Stimulated activated CD8-positive, alpha-beta memory T cell treated with anti-CD3 and anti-CD28 coated beads, Interleukin-4, amount 100 ng/mL, for 1 hour (primary cell): ENCODE measurements at places on chromosomes 5 and 9.

DNA sequence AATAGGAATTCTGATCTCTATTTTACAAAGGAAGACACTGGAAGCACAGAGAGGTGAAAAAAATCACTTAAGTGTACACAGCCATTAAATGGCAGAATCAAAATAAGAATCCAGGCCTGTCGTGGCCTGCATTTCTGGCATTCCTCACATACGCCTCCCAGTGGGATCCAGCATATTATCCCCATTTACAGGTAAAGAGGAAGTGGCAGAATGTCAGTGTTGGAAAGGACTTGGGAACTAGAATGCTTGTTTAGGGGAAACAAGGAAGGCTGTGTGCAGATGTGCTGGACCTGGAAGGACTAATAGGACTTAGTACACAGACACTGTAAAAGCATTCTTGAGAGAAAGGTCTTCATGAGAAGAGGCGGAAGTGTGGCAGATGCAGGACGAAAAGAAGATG lies 241.8 kb downstream of the TRIM32 start:
- DNase-seq, result no peak

GRCh38 chr5:169494941-169495548 lies 88.5 kb upstream of the SPDL1 start:
- DNase-seq, result no peak

DNA sequence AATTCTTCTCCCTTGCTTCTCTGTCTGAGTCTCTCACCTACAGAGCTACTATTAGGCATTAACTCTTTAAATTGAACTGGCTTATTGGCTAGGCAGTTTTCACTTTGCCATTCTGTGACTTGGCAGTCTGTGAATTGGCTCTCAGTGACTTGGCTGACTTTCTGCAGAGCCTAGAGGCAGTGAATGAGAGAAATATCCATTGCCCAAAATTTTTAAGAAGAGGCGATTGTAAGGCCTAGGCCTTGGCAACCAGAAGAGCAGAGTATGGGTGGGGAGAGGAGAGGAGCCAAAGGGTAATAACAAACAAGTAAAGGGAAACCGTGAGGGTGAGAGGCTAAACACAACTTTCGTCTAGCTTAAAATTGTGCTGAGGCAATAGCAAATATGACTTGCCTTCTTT lies 176.7 kb downstream of the PRR16 start:
- DNase-seq, result no peak

DNA sequence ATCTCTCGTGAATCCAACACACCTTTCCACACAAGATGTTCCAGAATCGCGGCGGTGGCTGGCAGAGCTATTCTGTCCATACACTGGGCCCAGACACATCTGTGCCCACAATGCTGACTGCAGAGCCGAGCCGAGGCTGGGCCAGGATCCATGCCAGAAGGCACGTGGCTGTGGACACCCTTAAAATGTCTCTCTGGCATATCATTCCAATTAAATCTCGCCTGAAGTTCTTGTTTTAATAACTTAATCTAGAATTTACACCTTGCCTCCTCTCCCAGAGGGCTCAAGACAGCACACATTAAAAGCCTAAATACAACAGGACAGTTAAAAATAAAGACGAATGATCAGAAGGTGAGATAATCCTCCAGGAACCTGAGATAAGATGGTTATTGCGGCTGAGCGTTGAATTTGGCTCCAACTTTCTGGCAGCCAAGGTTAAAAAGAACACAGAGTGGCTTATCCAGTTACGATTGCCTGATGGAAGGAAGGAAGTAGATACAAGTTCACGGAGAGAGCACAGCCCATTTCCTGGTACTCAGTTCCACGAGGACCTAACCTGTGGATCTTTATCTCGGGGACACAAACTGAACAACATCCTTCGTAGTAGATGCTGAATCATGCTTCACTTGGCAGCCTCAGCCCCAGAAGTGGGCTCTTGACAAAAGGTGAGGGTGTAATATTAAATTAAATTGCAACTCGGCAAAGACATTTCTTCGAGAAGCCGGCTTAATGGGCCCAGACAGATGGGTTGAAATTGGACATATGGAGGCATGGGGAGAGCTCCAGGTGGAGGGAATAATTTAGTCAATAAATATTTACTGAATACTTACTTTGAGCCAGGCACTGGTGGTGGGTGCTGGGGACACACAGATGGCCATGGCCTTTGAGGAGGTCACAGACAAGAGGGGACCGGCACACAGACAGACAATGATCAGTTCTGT lies 86.0 kb upstream of the TBC1D2 start:
- no peak for DNase-seq

- no peak for DNase-seq
Observed at GRCh38 chr5:167639273-167639672, 652.2 kb upstream of the WWC1 start.

- DNase-seq, result no peak
Observed at GRCh38 chr5:37308793-37309192, 59.6 kb upstream of the CPLANE1 start.

GRCh38 chr5:5071554-5071953 lies 68.6 kb upstream of the ADAMTS16 start:
- DNase-seq, result no peak

DNA sequence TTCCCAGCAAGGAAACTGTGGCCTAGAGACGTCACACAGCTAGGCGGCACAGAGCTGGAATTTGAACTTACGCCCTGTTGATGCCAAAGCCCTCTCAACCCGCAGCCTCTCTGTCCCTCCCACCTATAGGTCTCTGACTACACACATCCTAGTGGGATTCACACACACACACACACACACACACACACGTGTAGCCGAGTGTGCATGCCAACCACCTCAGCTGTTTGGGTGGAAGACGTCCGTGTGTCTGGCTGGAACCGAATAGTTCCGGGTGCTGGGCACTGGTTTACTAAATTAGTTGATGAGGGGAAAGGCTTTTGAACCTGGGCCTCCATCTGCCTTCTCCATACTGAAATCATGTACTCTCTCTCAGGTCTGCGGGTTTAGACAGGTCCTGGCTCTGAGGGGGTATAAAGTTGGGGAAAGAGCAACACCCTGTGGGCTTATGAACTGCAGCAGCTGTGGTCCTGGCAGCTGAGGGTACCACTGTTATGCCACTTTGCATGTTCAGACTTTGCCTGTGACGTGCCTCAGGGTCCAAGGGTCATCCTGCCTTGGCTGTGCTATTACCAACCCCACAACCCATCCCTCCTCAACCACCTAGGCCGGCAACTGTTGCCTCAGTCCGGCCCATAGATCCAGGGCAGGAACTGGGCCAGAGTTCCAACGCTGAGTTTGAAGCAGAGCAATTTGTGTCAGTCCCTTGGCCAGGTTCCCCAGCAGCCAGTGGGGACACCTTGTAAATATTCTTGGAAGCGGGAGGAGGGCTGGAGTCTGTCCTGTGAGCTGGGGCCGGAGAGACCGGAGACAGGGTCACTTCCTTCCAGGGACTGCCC lies 50.5 kb downstream of the PSD2 start:
- no peak for DNase-seq

- no peak for DNase-seq
Observed at GRCh38 chr5:39379693-39380092, 15.4 kb upstream of the C9 start.

DNA sequence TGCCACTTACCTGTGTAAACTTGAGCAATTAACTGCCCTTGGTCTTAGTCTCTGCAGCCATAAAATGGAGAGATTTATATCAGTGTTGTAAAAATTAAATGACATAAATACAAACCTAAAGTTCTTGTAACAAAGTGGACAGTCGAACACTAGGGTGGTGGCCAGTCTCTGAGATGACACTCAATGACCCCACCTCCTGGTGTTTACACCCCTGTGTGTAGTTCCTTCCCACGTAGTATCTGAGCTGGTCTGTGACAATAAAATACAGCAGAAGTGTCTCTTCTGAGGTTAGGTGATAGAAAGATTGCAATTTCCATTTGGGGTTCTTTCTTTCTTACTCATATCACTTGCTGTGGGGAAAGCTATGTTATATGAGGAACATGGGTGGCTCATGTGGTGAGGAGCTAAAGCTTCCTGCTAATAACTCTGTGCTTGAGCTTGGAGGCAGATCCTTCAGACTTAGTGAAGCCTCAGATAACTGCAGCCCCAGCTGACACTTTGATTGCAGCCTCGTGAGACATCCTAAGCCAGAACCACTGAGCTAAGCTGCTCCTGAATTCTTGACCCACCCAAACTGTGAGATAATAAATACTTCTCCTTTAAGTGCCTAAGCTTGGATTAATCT lies 173.4 kb upstream of the CHD1 start:
- DNase-seq, result no peak
